ENCODE measurements at places on chromosomes 6 and 20. TPM values are rescaled to one million over a fixed set of nuclear protein-coding genes. Genes with fewer than 3 reads are reported as not detected.

The NKX2-2 gene
- total RNA-seq = not detected

The FOXC1 gene
- 1.5 TPM for total RNA-seq

The RBBP8NL gene
- not detected for total RNA-seq

The TFAP2C gene
- total RNA-seq = 9.5 TPM

The SIRPB1 gene
- 0.25 TPM for total RNA-seq

The DPPA5 gene
- total RNA-seq = not detected

The DDO gene
- total RNA-seq = 3.0 TPM

The FAM162B gene
- total RNA-seq = 14.1 TPM

The OR10C1 gene
- not detected for total RNA-seq

The C6orf52 gene
- 1.5 TPM for total RNA-seq

The ARHGAP18 gene
- total RNA-seq = 45.6 TPM

The ERGIC3 gene
- 286 TPM for total RNA-seq

The CCN5 gene
- total RNA-seq = 1.5 TPM

The LHFPL5 gene
- total RNA-seq = not detected

The SLC17A3 gene
- total RNA-seq = not detected

The HDGFL1 gene
- not detected for total RNA-seq

The SEMG1 gene
- total RNA-seq = not detected

The TBP gene
- total RNA-seq = 10.0 TPM

The ELOVL2 gene
- total RNA-seq = not detected

The GTSF1L gene
- not detected for total RNA-seq

The BPIFB1 gene
- total RNA-seq = not detected

The OVOL2 gene
- not detected for total RNA-seq

The TSBP1 gene
- total RNA-seq = not detected

The DSN1 gene
- total RNA-seq = 14.5 TPM

The ASIP gene
- total RNA-seq = not detected

The PI16 gene
- total RNA-seq = 0.75 TPM

The VGLL2 gene
- not detected for total RNA-seq

The GGT7 gene
- 18.2 TPM for total RNA-seq

The ZNF334 gene
- 4.8 TPM for total RNA-seq

The TRAPPC3L gene
- not detected for total RNA-seq

The GDAP1L1 gene
- total RNA-seq = not detected

Data from uterine smooth muscle cell (primary cell).